ENCODE measurements at places on chromosomes 16 and 17.

- DNase-seq, result no peak
Measured at GRCh38 chr17:60559995-60560859, 34.2 kb upstream of the APPBP2 start.

DNA sequence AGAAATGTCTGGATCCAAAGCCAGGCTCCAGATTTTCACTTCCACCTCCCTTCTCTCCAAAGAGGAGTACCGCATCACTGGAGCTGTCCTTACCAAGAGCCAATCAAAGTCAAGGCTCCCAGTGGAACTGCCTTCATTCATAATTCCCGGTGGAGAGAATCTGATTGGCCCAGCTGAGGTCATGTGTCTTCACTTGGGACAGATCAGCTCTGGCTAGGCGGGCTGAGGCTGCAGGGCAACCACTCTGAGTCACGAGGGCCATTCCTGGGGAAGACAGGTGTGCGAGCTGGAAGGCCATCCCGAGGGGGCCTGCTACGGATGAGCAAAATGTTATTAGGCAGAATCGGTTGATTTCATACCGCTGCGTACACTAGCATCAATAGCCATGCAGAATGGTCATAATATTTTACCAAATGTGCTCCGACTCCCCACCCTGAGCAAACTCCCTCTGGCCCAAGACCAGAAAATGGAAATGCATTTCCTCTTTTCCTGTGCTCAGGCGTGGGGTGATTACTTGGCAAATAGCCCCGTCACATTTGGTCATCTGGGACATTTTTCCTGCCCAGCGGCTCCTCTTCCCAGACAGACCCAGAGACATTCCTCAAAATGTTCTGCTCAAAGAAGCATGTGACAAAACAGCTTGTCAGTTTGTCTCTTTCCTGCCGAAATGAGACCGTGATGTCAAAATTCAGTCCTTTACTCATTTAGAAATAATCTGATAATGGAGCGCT is 111.1 kb downstream of the AIPL1 start:
- DNase-seq, result no peak

GRCh38 chr16:88681084-88681680 is 5.1 kb downstream of the SNAI3 start:
- no peak for DNase-seq

- peak; percentile 8 for DNase-seq
Measured at GRCh38 chr17:70107441-70107840, 32.4 kb downstream of the KCNJ16 start.

GRCh38 chr16:21644674-21645073 is 7.7 kb downstream of the IGSF6 start:
- no peak for DNase-seq

DNA sequence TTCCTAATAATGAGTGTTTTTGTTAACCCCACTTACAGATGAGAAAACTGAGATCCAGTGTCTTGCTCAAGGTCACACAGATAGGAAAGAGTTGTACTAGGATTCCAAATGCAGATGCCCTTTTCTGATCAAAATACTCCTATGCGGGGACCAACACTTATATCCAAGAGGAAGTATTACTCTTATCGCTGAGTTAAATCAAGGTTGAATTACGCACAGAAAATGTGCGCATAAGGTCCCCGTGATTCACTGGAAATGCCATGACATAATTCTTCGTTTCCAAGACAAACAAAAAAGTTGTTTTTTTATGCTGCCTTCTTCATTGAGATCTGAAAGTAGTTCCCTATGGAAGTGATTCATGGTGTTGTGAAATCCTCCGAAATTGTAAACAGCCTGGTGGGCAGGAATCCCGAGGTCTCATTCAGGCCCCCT is 463.8 kb upstream of the HSBP1 start:
- DNase-seq, result peak; percentile 88

DNA sequence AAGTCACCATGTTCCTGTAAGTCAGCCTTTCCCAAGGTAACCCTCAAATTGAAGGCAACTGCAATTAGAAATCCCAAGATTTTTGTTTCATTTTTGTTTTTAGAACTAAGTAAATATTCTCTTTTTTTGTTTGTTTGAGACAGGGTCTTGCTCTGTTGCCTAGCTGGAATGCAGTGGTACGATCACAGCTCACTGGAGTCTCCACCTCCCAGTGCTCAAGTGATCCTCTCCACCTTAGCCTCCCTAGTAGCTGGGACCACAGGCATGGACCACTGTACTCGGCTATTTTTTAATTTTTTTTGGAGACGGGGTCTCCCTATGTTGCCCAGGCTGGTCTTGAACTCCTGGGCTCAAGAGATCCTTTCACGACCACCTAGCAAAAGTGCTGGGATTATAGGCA is 10.6 kb upstream of the LRRC59 start:
- no peak for DNase-seq

GRCh38 chr17:59832883-59833379 is 59.8 kb downstream of the TUBD1 start:
- no peak for DNase-seq

GRCh38 chr17:80519091-80519781 is 25.4 kb upstream of the RPTOR start:
- no peak for DNase-seq

DNA sequence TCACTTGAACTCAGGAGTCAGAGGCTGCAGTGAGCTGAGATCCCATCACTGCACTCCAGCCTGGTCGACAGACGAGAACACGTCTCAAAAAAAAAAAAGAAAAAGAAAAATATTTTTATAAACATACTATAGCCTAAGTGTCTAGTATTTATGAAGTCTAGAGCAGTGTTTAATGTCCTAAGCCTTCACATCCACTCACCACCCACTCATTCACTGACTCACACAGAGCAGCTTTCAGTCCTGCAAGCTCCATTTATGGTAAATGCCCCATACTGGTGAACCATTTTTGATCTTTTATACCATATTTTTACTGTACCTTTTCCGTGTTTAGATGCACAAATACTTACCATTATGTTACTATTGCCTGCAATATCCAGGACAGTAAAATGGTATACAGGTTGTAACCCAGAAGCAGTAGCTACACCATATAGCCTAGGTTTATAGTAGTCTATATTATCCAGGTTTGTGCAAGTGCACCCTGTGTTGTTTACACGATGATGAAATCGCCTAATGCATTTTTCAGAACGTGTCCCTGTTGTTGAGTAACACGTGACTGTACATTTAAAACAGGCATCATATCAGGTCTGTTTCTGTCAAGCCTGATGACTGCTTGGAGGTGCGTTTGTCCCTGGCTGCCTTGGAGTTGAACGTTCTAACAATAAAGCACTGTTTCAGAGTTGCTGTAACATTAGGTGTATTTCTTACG is 10.1 kb downstream of the NUDT7 start:
- peak; percentile 74 for DNase-seq

- no peak for DNase-seq
Measured at GRCh38 chr16:64687786-64688185, 434.1 kb downstream of the CDH11 start.

DNA sequence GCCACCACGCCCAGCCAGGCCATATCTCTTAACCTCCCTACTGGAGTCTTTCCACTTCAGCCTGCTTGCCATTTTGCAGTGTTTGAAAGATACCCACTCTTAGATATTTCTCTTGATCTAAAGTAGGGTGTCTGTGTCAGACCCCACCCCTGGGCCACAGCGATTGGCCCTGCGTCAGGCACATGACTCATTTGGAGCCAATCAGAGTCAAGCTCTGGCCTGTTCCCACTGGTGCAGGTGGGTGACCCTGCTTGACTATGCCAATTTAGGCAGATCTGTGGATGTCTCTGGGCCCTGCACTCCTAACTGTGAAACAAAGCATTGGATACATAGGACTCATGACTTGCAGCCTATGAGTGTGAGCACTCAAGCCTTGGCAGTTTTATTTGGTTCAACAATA is 27.6 kb downstream of the FOXL1 start:
- no peak for DNase-seq

DNA sequence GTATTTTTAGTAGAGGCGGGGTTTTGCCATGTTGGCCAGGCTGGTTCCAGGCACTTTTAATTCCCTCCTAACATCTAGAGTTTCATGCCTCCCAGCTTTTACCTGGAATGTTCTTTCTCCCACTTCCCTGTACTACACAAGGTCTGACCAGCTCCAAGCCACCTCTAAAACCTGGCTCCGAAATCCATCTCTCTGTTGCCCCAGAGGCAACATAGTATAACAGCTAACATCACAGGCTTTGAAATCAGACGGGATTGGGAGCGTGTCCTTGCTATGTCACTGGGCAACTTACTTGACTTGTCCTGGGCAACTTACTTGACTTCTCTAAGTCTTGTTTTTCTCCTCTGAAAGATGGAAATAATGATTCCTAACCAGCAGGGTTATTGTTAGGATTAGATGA is 15.1 kb downstream of the UNC45B start:
- no peak for DNase-seq

DNA sequence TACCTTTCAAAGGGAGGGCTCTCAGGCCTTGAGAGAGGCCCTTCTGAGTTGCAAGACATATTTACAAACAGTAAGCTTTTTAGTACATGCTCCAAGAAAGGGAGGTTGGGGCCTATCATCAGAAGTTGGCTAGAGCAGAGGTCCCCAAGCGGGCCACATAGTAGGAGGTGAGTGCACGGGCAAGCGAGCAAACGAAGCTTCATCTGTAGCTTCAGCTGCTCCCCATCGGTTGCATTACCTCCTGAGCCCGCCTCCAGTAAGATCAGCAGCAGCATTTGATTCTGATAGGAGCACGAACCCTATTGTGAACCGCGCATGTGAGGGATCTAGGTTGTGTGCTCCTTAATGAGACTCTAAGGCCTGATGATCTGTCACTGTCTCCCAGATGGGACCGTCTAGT is 26.2 kb downstream of the PRDM7 start:
- no peak for DNase-seq

DNA sequence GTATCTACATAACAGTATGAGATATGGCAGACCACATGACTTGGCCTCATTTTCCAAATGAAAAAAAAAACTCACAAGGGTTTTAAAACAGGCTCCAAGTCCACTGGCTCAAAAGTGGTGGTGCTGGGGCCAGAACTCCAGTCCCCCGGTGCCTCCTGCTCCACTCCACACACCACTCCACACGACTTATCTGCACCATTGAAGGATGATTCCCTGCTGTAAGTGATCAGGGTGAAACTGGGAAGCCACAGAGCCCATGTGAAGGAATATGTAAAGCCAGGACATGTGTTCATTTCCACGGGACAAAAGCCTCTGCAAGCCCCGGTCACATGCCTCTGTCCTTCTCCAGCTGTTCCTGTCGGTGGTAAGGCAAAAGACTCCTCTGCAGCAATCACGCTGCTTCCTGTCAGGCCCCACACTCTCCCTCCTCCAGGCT is 97.2 kb downstream of the ZNF18 start:
- DNase-seq, result no peak

GRCh38 chr17:63621229-63621683 is 961 bp upstream of the MAP3K3 start:
- DNase-seq, result no peak

DNA sequence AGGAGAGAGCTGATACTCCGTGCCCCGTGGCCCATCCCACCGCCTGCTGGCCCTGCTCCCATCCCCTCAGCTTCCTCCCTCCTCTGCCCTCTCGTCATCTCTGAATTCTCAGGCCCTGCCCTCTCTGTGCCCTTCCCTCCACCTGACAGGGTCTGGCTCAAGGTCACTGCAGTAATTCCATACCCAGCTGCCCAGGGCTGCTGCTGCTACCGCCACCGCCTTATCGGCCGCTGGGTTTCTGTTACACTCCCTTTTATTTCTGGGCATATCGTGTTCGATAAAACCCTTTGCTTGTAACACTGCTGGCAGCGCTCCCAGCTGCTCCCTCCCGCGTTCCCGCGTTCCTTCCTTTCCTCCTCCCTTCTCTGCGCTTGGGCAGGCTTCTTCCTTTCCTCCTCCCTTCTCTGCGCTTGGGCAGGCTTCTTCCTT is 1.2 kb downstream of the EPN3 start:
- peak; percentile 54 for DNase-seq

GRCh38 chr17:45436161-45436560 is 3.5 kb upstream of the ARHGAP27 start:
- no peak for DNase-seq

- DNase-seq, result no peak
Measured at GRCh38 chr17:44176671-44177501, 6.4 kb downstream of the ASB16 start.

DNA sequence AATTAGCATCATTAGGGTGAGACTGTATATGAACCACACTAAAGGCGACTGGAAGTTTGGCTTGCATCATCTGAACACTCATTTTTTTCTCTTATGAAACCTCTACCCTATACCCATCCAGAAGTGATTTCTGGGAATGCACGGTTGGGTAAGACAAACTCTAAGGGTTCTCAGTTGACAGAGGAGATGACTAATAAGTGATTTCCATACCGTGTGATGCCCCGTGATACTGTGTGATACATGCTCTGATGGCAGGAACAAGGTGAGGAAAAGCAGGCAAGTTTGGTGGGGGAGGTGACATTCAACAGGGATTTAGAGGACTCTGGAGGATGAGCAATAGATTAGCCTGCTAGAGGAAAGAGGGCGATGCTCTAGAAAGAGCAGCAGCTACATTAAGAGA is 156.4 kb upstream of the CCL2 start:
- peak; percentile 18 for DNase-seq

DNA sequence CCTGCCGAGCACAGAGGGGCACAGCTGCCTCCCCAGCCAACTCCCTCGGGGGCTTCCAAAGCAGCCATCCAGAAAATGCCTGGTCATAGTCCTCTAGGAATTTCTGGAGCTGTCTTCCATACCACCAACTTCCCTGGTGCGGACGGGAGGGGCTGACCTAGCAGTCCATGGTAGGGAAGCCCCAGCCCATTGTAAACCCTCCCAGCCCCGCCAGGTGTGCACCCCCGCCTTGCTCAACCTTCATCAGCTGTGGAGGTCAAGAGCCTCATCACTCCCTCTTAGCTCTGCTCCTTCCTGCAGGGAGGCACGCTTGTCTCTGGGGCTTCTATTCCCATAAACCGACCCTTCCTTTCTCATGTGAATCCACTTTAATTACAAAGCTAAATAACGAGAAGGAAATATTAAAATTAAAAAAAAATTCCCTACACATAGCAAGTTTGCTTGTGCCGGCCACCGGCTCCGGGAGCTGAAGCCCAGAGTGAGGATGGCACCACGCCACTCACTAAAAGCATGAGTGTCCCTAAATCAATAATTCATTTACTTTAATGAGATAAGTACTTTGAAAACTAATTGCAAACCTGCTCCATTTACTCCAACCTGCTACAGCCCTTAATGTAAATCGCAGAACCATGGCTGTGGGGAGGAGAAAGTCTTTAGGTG is 181.4 kb downstream of the ENGASE start:
- DNase-seq, result no peak

GRCh38 chr17:44363613-44364159 is at the start of gene FAM171A2:
FAM171A2 (minus strand) TSS chr17:44363853; CDS start chr17:44363714, 139 bp downstream.
- peak; percentile 82 for DNase-seq

DNA sequence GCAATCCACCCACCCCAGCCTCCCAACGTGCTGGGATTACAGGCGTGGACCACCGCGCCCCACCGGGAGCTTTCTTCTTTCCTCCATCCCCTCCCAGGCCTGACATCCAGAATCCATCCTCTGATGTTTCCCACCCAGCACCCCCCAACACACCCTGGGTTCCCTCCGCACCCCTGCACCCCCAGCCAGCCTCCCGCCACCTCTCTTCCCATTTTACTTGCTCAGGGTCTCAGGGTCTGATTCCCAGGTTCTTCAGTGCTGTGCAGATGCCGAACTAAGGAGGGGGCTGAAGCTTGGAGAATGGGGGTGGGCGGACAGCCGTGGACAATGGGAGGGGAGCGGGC is 225 bp downstream of the ASGR1 start:
- DNase-seq, result no peak

All from GM23248 (cell line).